ENCODE measurements at places on chromosomes 4 and X.

DNA sequence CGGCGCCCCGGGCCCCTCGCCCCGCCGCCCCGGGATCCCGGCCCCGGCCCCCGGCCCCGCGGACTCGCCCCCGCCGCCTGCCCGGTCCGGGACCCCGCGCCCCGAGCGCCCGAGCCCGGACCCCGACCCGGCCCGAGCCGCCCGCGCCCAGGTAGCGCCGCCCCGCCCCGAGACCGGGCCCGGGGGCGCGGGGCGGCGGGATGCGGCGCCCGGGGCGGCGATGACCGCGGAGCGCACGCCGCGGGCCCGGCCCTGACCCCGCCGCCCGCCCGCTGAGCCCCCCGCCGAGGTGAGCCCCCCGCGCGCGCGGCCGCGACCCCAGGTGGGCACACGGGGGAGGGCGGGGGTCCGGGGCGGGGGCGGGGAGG lies 224 bp downstream of the FGFRL1 start:
- DNase-seq, result no peak

DNA sequence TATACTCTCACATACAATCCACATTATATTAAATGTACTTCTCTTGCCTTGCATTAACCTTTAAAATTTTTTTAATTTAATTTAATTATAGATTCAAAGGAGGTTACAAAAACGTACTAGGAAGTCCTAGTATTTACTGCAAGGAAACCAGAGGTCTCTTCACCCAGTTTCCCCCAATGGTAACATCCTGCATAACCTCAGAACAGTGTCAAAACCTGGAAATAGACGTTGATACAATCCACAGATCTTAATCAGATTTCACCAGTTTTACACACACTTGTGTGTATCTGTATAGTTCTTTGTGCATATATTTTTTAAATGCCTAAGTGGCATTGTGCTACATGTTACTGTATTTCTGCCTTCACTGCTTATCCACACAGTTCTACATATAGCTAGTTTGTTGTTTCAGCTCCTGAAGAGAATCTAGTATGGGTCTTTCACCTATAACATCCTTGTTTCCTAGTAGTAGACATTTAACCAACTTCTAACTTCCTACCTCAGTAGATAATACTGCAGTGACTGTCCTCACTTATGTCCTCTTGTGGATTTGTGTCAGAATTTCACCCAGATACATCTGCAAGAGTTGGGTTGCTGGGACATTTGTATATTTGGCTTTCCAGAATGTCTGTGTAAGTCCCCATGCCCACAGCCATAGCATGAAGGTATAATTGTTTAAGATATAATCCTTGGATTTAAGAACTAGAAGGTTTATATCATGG lies 103.2 kb downstream of the NFKB1 start:
- DNase-seq, result no peak

DNA sequence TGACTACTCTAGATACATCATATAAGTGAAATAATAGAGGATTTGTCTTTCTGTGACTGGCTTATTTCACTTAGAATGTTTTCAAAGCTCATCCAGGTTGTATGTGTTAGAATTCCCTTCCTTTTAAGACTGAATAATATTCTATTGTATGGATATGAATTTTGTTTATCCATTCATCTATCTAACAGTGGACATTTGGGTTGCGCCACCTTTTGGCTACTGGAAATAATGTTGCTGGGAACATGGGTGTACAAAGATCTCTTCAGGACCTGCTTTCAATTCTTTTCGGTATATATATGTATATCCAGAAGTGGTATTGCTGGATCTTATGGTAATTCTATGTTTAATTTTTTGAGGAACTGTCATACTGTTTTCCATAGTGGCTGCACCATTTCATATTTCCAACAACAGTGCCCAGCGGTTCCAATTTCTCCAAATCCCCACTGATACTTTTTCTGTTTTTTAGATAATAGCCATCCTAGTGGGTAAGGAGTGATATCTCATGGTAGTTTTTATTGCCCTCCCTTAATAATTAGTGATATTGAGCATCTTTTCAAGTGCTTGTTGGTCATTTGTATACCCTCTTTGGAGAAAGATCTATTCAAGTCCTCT lies 3.4 kb upstream of the SCD5 start:
- DNase-seq, result no peak

GRCh38 chrX:74680836-74681235 lies 66.4 kb upstream of the RLIM start:
- no peak for DNase-seq

DNA sequence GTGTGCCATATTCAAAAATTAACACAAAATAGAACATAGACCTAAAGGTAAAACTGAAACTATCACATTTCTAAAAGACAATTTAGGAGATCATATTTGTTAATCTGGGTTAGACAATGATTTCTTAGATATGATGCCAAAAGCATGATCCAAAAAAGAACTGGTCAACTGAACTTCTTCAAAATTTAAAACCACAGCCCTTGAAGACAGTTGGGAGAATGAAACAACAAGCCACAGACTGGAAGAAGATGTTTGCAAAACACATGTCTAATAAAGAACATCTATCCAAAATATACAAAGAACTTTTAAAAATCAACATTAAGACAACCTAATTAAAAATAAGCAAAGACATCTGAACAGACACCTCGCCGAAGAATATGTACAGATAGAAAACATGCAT lies 19.5 kb downstream of the COMMD8 start:
- DNase-seq, result no peak

- no peak for DNase-seq
Measured at GRCh38 chrX:45801554-45801953, 600.9 kb upstream of the DIPK2B start.

DNA sequence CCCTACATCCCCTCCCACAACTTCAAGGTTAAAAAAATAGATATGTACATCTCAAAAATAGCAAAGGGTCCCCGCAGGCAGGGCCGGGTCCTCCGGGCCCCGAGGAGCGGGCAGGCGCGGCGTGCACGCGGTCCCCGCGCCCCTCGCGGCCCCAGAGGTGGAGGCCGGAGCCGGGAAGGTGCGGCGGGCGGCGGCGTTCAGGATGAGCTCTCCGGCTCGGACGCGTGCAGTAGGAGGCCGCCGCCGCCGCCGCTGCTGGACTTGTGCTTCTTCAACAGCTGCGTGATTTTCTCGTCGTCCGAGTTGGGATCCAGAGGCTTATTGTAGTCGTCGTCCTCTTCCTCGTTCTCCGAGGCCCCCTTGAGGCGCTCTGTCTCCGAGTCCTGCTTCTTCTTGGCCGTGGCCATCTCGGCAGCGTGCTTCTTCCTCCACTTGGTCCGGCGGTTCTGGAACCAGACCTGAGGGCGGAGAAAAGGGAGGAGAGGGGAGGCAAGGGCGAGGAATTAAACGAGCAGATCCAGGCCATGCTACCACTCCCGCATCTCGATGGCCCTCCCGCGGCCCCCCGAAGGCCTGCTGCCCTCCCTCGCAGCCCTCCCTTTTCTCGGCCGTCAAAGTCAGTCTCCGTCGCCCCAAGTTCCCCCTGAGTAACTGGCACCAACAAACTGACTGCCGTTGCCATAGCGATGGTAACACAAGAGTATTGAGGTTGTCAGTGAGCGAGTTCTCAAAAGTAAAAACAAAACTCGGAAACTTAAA lies 5.8 kb downstream of the NKX6-1 start:
- no peak for DNase-seq

DNA sequence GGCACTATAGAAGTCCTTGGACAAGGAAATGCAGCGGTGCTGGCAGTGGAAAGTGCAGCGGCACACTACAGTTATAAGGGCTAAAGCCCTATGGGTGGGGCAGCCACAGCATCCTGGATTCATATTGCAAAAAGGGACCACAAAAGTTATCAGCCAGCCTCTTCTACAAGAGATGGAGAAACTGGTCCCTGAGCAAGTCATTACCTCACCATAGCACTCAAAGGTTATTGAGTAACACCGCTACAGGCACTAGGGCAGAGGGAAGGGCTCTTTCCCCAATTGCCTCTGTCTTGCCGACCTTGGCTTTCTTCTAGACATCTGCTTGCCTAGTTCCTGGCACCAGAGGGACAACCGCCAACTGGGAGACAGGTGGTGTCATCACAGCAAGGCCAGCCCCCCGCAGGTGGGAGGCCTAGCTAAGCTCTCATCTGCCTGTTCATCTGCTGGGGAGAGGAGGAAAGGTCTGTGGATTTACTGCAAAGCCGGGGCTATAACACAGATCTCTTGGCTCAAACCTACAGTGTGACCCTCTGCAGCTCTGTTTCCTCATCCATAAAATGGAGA lies 600.0 kb downstream of the BCOR start:
- no peak for DNase-seq

- no peak for DNase-seq
Measured at GRCh38 chr4:121758925-121759568, 5.9 kb downstream of the SMIM43 start.

DNA sequence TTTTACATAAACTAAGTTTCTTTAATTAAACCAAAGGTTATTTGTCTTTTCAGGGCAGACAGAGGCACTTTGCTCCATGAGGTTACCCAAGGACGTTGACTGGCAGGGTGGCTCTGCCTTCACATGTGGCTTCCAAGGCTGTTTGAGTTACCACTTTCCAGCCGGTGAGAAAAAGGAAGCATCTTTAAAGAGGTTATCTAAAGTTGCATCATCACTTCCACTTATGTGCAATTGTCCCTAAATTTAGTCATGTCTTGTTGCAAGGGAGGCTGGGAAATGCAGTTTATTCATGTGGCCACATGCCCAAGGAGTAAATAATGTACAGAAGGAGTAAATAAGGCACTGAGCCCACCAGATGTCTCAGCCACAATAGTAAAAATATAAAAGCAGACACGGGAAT lies 29.0 kb upstream of the RAP1GDS1 start:
- DNase-seq, result no peak
